M059J (cell line): ENCODE measurements at places on chromosomes 16 and 17. TPM values are rescaled to one million over a fixed set of nuclear protein-coding genes. Genes with fewer than 3 reads are reported as not detected.
A peak's percentile ranks its signal among the peaks of the same experiment; 100 is the strongest.

DNA sequence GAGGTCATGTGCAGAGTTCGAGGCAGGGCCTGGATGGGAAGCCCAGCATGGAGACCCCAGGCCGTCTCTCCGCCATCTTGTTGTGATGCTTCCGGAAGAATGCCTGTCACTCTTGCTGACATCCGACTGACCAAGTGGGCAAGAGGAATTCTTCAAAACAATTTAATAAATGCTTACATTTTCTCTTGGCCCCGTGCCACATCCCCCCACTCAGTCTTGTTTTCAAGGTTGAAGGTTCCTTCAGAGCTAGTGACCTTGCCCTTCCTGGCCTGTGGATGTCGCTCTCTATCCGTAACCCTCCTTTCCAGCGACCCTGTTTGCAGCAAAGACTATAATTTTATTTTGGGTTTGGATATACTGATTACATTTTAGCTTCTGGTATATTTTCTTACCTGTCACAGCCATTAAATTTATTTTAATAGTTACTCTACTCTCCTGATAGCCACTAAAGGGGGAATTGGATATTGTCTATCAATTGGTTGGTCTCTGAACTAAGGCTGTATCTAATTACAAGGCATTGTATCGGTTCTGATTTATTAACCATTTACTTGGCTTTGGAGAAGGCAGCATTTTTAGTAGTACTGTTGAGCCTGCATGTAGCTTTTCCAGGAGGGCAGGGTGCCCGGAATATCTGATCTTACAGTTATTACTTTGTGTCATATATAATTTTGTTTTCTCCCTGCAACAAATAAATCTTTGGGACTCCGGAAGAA is 264.5 kb downstream of the WWOX start:
- DNase-seq: no peak

DNA sequence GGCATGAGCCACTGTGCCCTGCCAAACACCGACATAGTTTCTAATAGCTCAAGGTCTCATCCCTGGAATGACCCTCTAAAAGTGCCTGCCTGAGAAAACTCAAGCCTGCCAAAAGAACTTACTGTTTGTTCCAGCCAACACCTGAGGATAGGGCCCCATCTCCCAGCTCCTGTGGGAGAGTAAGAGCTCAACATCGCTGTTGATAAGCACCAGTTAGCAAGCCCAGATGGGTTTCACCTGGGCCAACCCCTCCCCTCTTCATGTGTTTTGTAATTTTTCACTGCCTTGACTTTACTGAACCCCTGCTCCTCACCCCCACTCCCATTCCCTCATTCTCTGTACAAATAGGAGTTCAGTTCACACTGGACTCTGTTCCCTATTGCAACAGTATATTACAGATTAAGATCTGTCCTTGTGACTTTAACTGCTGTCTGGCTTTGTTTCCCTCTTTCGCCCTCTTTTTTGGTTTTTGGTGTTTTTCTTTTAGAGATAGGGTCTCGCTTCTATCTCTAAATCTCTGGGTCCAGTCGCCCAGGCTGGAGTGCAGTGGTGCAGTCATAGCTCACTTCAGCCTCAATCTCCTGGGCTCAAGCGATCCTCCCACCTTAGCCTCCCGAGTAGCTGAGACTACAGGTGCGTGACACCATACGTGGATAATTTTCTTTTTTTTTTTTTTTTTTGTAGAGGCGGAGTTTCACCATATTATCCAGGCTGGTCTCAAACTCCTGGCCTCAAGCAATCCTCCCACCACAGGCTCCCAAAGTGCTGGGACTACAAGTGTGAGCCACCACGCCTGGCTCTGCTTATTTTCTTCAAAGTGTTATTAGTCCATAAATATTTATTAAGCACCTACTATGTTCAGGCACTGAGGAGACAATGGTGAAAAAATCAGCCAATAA is 12.3 kb downstream of the NUPR1 start:
- no peak for DNase-seq

DNA sequence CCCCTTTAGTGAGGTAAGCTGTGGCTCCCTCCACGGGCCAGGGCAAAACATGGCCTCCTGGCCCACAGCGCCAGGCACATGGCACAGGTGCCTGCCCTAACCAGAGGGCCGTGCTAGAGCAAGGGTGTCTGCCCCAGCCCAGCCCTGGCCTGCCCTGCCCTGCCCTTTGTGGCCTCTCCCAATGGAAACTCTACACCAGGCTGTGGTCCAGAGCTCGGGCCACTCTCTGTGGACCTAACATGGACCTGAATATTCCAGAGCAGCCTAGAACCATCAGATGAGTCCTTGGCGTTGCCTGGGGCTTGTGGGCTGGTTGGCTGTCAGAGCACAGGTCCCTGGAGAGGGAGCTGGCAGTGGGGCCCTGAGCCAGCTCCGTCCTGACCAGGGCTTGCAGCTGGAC is 8.0 kb upstream of the MRPL12 start:
- DNase-seq: no peak

DNA sequence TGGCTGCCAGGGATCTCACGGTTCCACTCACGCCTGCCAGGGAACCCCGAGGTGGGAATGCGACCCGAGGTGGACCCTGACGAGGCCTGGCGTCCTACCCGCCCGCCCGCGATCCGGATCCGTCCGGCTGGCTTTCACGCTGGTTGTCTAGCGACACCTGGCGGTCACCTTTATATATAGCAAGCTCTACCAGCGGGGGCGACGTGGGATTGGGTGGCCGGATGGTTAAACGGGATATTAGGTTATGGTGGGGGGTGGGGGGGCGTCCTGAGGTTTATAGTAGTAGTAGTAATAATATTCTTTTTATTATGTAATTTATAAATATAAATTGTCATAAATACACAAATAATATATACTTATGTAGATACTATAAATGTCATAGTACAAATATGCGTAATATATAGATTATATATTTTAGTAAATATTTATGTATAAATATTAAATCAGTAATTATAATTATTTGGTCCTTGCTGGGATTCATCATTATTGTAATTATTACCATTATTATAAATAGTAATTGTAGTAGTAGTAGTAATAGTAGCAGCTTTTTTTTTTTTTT is 136.9 kb downstream of the KCNJ12 start:
- DNase-seq: peak; percentile 54

DNA sequence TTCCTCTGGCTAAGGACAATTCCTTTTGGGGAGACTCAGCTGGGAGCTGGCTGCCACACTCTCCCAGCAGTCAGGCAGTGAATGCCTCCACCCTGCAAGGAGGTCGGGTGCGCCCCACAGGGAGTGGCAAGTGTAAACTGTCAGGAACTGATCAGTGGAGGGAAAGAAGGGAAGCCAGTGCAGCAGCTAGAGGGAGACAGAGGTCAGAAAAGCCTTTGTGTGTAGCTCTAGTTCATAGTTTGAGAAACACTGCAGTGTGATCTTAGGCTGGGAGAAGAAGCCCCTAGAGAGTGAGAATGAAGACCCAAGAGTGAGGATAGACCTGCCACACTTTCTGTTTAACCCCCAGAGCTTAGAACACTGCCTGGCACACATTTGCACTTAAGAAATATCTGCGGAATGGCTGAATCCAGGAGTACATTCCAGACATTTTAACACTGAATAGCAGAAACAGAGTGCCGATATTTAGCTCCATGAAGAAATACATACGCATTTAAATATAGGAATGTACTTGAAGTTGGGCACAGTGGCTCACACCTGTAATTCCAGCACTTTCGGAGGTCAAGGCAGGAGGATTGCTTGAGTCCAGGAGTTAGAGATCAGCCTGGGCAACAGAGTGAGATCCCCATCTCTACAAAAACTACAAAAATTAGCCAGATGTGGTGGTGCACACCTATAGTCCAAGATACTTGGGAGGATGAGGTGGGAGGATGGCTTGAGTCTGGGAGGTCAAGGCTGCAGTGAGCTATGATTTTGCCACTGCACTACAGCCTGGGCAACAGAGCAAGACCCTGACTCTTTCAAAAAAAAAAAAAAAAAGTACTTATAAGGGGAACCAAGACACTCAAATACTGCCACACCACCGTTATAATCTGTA is 11.1 kb upstream of the SLC5A11 start:
- peak; percentile 65 for DNase-seq

- peak; percentile 24 for DNase-seq
Measured at GRCh38 chr17:9768381-9768934, 22.9 kb downstream of the DHRS7C start.

DNA sequence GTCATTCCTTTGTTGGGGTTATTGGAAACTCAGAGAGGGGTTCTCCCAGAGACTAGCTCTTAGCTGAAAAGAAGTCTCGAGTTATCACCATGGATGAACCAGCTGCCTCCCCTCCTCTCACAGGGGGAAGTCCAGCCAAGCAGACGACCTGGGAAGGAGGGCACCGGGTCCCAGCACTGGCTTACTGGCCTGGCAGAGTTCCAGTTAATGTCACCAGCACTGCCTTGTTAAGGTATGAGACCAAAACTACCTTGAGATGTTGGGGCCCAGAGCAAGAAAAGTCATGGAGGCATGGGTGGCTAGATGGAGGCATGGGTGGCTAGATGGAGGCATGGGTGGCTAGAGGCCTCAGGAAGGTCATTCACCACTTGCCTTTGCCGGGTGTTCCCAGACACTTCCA is 72.4 kb downstream of the WIPI1 start:
- DNase-seq: no peak

DNA sequence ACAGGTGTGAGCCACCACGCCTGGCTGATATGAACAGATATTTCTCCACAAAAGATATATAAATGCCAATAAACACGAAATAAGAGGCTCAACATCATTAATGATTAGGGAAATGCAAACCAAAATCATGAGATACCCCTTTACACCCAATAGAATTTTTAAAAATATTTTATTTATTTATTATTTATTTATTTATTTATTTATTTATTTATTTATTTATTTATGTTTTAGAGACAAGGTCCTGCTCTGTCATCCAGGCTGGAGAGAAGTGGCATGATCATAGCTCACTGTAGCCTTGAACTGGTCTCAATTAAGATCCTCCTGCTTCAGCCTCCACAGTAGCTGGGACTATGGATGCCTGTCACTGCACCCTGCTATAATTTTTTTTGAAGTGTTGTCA is 30.8 kb downstream of the APPBP2 start:
- DNase-seq: no peak

DNA sequence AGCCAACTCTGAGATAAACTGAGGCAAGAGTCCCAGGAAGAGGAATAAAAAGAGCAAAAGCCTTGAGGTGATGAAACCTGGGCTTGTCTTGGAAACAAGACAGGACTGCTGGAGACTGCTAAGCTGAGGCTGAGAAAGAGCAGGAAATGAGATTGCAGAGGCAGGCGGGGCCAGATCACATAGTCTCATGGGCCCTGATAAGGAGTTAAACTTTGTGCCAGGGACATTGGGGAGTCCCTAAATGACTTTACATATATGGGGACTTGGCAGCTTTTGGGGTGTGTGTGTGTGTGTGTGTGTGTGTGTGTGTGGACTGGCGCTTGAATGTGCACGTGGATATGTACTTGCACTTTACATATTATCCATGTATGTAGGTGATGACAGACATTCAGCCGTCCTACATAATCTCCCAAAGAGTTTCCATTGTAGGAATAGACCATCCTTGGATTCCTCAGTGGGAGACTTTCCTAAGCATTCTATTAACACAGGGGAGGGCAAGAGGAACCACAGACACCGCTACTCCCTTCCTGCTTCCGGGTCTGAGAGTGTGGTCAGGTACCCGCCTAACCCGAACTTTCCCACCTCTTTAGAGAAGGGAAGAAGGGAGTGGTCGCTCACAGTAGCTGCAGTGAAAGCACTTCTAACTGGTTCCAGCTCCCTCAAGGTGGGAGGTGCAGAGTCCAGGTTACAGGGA is 123.1 kb downstream of the LYRM1 start:
- DNase-seq: no peak

DNA sequence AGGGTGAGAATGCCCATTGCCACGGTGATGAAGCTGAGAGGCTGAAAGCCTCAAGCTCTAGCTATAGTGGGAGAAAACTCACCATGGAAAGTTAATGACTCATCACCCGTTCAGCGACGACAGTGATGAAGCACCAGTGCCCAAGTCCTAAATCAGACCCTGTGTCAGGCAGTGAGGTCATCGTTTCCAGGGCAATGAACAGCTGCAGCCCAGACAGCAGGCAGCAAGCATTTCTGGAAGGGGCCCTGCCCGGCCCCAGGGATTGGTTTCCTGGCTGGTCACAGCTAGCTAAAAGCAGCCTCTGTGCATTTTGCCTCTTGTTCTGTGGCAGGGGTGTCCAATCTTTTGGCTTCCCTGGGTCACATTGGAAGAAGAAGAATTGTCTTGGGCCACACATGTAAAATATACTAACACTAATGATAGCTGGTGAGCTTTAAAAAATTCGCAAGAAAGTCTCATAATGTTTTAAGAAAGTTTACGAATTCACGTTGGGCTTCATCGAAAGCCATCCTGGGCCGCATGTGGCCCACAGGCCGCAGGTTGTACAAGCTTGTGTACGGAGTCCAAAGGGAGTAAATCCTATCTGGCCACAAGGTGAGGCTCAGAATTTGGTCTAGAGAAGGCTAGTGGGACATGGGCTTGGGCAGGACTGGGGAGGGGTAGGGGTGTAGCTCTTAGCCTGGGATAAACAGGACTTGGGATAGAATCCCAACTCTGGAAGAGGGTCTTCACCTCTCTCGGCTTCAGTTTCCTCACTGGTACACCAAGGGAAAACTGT is 40.6 kb downstream of the MIS12 start:
- DNase-seq: peak; percentile 98

GRCh38 chr17:50638606-50638965 is 3.9 kb downstream of the ABCC3 start:
- DNase-seq: peak; percentile 88

DNA sequence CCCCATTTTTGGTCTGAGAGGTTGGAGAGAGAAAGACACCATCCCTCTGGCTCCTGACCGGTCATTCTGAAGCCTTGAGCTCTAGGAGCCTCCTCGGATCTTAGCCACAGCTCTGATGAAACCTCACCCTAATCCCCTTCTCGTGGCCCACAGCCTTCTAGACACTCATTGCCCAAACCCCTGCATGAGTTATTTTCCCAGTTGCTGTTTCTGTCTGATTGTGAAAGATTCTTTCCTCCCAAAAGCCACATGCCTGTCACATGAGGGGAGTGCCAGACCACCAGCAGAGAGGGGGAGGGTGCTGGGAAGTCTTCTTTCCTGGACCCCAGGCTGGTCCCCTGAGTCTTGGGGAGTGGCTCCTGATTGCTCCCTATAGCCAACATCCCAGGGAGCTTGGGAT is 17.6 kb upstream of the ABR start:
- DNase-seq: no peak

GRCh38 chr17:82921426-82921825 is 81.6 kb upstream of the ZNF750 start:
- no peak for DNase-seq

The MPRIP gene
- total RNA-seq: 78.2 and 127 TPM in 2 replicates

The KCNH6 gene
- total RNA-seq: not detected in 2 replicates

The CDK12 gene
- total RNA-seq: 21.5 and 30.7 TPM in 2 replicates

The ALDH3A2 gene
- 62.5 and 81.8 TPM in 2 replicates for total RNA-seq

The LRRC75A gene
- total RNA-seq: 1.1 and 1.6 TPM in 2 replicates

The KRT40 gene
- not detected in 2 replicates for total RNA-seq

The PPM1D gene
- 9.0 and 10.6 TPM in 2 replicates for total RNA-seq

The CRISPLD2 gene
- 22.7 and 37.3 TPM in 2 replicates for total RNA-seq

The ANTKMT gene
- 11.0 and 30.4 TPM in 2 replicates for total RNA-seq

The DYNLRB2 gene
- total RNA-seq: not detected in 2 replicates
